Central memory CD4-positive, alpha-beta T cell (primary cell): ENCODE measurements at places on chromosomes 1 and 21.

DNA sequence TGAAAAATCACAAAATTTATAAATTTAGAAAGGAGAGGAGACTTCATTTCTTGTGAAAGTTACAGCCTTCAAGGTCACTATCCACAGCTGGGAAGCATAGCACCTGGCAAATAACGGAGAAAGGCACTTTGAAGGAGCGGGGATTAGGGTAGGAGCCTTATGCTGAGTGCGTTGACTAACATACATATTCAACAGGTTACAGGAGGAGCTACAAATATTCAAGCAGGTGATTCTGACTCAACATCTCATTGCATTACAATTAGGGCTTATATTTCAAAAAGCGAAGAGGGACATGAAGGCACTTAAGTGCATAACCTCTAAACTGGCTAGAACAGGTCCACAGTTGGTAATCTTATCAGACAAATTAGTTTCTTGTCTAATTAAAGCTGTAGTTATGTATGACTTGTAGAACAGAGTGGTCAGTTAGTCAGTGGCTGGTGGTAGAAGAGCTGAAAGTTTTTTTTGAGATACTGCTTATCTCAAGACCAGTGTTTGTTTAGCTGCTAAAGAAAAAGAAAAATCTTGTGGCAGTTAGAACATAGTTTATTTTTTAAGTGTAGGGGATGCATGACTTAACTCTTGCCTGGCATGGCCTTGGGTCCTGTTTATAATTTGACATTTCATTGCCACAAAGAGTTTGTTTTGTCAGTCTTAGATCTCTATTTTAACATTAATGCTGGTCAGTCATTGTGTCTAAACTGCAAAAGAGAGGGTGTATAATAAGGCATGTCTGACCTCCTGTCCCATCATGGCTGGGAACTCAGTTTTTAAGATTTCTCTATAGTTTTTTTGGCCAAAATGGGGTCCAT is 311.5 kb downstream of the DUSP10 start:
- no peak for DNase-seq

DNA sequence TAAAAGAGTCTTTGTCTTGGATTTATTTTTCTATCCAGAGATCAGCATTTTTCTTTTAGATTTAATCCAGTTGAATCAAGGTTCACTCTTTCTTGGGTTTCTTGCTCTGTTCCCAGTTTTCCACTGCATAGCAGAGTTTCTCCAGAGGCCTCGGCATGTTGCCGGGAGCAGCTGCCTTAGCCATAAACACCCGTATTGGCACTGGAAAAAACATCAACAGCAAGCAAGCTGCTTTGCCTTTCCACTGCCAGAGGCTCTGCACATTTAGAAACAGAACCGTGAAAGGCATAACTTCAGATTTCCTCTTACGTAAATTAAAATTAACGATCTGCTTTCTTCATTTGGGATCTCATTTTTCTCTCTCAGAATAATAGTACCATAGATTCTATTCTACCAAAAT is 181.8 kb upstream of the L1TD1 start:
- DNase-seq = no peak

- no peak for DNase-seq
These were observed 14.6 kb downstream of the LCA5L start for GRCh38 chr21:39430954-39431353.

DNA sequence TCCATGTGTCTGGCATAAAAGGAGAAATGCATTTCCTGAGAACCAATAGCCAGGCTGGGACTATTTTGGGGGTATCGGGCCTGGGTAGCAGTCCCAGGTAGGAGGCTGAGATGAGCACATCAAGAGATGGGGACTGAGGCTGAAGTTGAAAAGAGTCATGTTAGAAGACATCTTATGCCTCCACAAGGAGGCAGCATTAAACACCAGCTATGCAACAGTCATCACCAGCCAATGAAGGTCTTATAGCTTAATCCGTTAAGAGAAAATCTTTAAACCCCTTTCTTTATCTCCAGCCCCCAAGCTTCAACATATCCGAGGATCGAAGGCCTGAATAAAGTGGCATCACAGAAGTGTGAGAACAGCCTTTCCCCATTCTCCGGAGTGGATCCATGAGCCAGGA is 640.7 kb upstream of the PTBP2 start:
- DNase-seq = no peak

- no peak for DNase-seq
These were observed 37.5 kb downstream of the ATP1B1 start for GRCh38 chr1:169143984-169144383.

GRCh38 chr1:247535402-247535801 is 838 bp downstream of the OR2C3 start:
- no peak for DNase-seq
